ENCODE measurements at places on chromosomes 3 and 15.

- no peak for DNase-seq
These were observed 114.9 kb downstream of the GMNC start for GRCh38 chr3:190747571-190747970.

DNA sequence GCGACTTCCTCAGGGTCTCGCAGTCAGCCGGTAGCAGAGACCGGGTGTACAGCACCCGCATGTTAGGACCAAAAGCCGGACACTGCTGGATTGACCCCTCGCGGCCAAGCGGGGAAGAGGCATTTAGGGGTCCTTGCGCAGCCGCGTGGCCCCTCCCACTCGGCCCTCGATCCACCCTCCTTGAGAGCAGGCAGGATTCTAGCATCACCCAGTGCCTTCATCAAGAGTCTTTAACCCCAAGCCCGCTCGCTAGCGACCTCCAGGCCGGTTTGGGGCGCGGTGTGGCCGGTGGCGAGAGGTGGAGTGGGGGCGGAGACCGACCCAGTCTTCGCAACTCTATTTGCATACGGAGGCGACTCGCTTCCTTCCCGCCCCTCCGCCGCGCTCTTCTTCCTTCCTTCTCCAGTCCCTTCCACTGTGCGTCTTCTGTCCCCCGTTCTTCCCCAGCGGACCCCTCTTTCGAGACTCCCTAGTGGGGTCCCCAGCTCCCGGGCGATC lies at the start of gene ST6GAL1:
ST6GAL1 (plus strand) TSS at position 384 of the 498 bp plus-strand sequence. CDS start 112,178 bp downstream, outside the sequence.
- no peak for DNase-seq

GRCh38 chr3:32508711-32509110 lies 6.1 kb upstream of the CMTM6 start:
- DNase-seq = no peak

DNA sequence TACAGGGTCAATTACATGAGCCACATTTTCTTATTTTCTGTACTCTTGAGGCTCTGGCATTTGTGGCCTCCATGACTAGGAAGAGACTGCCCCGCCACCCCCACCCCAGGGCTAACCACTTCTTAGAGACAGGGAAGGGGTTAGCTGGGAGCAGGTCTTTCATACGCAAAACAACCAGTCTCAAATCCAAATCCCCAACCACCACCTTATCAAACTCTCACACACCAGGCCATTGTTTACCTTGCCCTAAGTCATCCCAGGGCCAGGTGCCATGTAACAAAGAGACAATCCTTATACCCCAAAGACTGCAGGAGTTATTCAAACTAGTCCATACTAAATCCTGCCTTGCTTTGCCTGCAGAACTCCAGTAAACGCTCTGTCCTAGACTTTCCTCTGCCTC lies 77.8 kb downstream of the B3GNT5 start:
- no peak for DNase-seq

GRCh38 chr3:153881201-153881600 lies 240.0 kb upstream of the ARHGEF26 start:
- DNase-seq = no peak

DNA sequence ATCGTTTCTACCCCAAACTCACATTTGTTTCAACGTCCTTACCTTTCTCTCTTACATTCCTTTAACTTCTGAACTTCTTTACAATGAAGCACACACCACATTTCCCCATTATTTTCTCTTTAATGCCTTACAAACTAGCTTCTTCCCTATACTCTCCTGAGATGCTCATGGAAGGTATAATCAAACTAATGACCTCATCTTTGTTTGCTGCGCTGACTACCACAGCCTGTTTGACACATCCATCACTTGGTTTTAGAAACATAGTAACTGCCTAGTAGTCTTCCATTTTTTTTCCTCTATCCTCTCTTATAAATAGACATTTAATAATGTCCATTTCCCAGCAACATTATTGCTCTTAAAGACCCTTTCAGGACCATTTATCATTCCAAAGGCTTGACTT lies 230.5 kb upstream of the LRTM1 start:
- DNase-seq = no peak

DNA sequence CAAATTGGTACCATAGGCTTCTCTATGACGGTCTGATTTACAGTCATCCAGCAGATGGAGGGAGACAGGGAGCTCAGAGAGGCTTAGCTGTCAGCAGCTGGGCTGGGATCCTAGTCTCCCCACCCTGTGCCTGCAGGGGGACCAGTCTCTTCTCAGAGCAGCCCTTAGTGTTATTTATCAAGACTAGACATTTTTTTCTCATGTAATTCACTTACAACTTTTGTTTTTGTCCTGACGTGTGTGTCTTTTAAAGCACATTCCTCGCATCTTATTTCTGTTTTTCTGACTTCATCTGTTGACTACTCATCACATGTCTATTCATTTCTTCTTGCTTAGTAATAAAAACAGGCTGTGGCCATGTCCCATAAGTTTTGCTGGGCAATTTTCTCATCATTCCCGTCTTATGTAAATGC lies 116.1 kb downstream of the KLF13 start:
- DNase-seq = no peak

- no peak for DNase-seq
These were observed 40.9 kb upstream of the RGMA start for GRCh38 chr15:93129702-93130488.

- DNase-seq = no peak
These were observed 69.0 kb downstream of the GRM7 start for GRCh38 chr3:6929918-6930317.

DNA sequence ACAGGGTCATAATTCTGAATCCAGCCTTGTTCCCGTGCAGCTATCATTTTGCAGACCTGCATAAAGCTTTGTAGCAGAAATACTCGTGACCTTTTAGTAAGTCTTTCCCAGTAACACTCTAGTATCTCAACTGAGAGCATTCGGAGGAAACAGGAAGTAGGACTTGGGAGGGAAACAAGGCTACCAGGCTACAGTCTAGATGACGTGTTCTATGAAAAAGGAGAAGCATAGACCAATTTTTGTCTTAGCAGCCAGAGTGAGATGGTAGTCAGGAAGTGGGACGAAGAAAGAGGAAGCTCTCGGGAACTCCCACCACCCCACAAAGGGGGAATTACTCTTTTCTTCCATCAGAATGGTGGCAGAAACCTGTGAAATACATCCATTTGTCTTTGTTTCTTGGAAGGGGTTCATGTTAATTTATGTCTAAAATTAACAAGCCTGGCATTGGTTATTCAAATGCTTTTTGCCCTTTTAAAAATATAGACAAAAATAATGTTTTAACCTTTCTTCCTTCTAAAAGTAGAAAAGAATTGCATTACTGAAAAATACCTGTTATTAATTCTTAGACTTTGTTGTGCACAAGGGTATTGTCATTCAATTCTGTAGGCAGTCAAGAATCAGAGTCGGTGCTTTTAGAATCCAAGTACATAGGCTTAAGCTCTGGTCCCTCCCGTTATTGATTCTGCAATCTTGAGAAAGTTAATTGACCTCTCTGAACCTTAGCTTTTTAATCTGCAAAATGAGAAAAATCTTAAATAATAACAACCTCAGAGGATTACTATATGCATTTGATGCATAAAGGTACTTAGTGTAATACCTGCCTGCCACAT lies 1.6 kb upstream of the SUCNR1 start:
- DNase-seq = no peak

Measured in NCI-H1092 treated with DMSO at 0.1 percent for 48 hours (cell line).